ENCODE measurements at places on chromosomes 2 and 18. TPM values are rescaled to one million over a fixed set of nuclear protein-coding genes. Genes with fewer than 3 reads are reported as not detected.

Gene SERPINB13
- not detected for total RNA-seq

Gene DSG1
- not detected for total RNA-seq

Gene GPR45
- not detected for total RNA-seq

Gene MYL1
- not detected for total RNA-seq

Gene FOXD4L1
- 0.30 TPM for total RNA-seq

Gene TSPYL6
- total RNA-seq, result not detected

Gene SKA1
- total RNA-seq, result 0.59 TPM
